Stimulated activated CD8-positive, alpha-beta memory T cell treated with anti-CD3 and anti-CD28 coated beads, Interleukin-7, amount 100 ng/mL, for 1 hour (primary cell): ENCODE measurements at places on chromosomes 3 and 15.

GRCh38 chr3:55455915-55456314 is 31.2 kb downstream of the WNT5A start:
- DNase-seq = no peak

- no peak for DNase-seq
Measured at GRCh38 chr15:91559066-91559465, 294.4 kb upstream of the SLCO3A1 start.

DNA sequence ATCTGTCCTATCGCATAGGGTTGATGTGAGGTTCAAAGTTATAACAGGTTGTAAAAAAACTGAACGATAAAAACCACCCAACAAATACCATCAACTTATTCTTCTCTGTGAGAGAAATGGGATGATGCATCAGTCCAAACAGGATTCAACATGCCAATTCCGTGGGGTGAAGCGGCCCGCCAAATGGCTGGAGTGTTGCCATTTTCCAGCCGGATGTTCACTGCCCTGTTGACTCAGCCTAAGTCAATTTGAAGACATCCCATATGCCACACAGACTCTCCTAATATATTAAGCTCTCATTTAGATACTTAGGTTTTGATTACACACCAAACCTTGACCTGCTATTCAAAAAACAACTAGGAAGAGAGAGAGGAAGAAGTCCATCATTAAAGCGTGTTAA is 311.1 kb downstream of the VPS13C start:
- DNase-seq = no peak

DNA sequence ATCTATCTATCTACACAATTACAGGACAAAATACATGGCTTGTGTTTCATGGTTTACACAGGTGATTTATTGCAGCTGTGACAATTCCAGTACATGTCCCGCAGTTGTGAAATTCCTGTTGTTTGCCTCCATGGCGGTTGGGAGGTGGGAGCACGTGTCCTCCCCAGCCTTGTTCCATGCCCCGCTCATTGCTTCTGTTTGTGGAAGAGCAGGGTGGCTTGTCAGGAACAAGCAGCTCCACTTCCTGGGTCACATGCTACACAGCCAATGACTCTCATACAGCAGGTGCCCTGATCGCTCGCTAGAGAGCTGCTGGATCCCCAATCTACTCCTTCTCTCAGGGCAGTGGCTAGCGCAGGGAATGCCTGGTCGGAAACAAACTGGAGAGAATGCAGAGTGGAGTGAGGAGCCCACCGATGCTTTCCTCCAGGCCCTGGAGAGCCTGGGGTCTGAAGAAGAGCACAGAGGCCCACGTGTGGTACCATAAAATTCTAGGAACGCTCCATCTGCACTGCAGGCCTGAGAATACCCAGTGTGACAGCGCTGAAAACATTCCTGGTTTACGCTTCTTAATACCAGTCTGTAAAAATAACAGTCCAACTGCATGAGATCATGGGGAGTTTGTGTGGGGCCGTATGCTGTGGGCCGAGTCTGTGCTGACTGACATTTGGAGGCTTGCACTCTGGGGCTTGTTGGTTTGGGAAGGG is 270.6 kb upstream of the RGMA start:
- DNase-seq = no peak

DNA sequence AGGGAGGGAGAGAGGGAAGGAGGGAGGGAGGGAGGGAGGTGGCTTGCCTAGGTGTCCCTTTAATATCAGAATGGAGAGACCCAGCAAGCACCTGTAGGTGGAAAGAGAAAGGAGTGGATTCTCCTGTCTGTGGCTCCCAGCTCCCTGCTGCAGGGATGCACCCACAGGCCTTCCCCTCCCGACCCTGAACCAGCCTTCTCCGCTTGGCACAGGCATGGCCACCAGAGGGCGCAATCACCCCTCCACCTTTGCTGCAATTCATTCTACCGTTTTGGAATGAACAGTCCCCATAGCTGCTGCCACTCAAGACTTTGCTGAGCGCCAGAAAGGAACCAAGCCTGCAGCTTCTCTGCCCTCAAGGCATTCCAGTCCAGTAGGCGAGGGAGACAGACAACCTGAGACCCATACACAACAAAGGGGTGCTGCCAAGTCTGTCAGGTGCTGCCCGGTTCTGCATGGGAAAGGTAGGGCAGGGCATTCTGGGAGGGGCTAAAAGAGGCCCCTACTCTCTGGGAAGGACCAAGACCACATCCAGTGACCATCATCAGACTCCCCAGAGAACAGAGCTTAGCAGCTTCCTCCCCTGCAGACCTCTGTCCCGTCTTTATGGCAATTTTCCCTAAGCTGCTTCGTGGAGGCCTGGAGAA is 4.9 kb downstream of the TLR9 start:
- peak; percentile 71 for DNase-seq

DNA sequence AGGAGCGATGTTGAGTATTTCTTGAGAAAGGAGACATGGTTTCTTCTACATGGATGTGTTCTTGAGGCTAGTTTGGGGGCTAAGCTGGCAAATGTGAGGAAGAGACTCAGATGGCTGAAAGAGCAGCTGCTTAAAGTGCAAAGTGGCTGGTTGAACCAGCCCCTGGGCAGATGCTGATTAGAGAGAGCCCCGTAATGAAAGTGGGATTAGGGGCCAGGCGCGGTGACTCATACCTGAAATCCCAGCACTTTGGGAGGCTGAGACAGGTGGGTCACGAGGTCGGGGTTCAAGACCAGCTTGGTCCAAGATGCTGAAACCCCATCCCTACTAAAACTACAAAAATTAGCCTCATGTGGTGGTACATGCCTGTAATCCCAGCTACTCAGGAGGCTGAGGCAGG is 75.0 kb upstream of the GCNT3 start:
- DNase-seq = no peak
